ENCODE measurements at places on chromosomes 13 and 19.
A peak's percentile ranks its signal among the peaks of the same experiment; 100 is the strongest.

DNA sequence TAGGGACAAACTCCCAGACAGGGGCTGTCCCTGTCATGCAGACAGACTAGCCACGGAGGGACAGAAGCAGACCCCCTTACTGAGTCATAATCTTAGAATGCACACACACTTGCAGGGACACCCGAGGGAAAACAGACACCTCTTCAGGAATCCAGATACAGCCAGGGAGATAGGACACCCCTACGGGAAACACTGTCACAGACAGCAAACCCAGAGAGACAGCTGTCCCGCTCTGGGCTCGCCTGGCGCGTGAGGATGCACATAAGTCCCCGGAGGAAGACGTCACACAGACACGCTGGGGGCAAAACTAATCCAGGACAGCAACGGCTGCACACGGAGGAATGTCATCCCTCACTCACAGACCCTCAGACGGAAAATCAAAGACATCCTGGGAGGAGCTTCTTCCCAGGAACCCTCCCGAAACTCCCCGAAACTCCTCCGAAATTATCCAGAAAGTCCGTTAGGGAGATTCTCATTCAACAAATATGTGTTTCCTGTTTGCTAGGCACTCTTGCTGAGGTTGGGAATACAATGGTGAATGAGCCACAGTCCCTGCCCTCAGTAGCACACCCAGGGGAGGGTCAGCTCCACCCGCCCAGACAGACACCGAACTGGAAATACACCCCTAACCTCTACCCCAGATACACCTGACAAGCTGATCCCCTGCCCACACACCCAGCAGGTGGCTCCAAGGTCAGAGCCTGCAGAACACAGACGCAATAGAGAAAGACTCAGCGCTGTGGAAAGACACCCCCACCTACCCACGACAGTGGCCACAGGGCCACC lies 15.2 kb upstream of the TOMM40 start:
- DNase-seq, result no peak

- no peak for DNase-seq
Measured at GRCh38 chr13:65710514-65710913, 1519.6 kb downstream of the PCDH9 start.

DNA sequence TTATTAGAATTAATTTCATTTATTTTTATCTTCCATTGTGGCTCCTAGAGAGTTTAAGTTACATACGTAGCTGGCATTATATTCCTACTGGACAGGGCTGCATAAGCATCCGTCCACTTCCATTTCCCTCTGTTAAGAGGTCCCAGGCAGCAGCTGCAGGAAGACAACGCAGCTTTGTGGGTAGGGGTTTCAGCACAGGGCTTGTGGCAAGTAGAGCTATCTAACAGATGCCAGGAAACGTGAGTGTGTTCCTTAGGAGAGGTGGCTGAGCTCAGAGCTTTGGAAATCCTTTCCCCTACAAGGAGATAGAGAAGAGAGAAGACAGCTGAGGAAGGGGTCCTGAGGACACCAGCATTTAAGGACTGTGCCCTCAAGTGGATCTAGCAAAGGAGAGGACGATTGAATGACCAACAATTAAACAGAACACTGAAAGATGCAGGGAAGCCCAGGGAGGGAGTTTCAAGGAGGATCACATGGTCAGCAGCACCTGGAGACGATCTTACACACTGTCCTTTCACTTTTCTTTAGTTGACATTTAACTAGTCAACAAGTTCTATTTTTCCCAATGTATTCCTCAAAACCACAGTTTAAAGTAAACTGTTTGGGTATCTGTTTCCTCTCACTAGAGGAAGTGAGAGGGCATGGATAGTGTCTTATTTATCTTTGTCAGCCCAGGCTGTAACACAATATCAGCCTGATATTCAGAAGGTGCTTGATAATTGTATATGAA lies 2.3 kb upstream of the N4BP2L1 start:
- DNase-seq, result no peak

- no peak for DNase-seq
Measured at GRCh38 chr13:96279904-96280303, 190.0 kb downstream of the HS6ST3 start.

GRCh38 chr19:3520166-3521103 lies 14.3 kb downstream of the FZR1 start:
- DNase-seq, result no peak

DNA sequence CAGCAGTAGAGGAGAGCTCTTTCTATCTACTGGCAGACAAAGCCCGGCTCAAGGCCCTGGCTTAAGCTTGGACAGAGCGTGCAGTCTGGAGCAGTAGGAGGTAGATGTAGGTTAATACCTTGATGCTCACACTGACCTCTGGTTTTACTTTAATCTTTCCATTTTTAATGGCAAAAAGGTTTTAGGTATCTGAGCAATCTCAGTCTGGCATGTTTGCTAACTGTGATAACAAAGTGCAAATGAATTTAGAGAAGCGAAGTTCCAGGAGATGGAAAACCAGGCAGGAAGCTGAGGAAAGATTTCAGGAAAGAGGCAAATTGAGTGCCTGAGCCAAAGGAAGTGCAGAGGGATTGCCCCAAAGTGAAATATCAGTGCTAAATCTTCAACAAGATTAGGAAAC lies 356.6 kb downstream of the FOXO1 start:
- no peak for DNase-seq

DNA sequence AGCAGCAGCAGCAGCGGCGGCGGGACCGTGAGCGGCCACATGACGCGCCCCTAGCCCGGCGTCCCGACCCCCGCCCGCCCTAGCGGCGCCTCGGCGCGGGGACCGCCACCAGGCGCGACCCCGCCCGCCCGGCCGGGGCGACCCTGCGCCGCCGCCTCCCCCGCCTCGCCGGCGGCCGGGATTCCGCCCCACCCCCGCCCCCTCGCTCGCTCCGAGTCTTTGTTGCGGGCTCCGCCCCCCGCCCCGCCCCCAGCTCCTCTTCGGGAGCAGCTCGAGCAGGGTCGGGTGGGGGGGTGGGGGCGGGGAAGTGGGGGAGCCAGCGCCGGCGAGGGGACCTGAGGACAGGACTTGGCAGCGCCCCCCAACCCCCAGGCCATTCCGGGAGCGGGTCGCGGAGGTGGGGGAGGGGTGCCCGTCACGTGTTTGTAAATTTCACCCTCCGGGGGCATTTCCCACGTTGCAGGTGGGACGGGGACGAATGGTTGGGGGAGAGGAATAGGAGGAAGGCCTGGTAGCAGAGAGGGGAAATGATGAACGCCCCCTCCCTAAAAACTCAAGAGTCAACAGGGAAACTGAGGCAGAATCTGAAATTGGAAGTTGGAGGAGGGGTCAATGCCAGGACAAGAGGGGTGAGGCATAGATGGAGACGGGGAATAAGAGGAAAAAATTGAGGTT lies at the start of gene OLFM2:
Gene OLFM2 (minus strand): TSS at position 190 of the 675 bp plus-strand sequence. CDS start 149 bp downstream, at position 41.
- DNase-seq, result peak; percentile 32

GRCh38 chr13:44151474-44151873 lies 222.2 kb upstream of the SERP2 start:
- DNase-seq, result no peak

DNA sequence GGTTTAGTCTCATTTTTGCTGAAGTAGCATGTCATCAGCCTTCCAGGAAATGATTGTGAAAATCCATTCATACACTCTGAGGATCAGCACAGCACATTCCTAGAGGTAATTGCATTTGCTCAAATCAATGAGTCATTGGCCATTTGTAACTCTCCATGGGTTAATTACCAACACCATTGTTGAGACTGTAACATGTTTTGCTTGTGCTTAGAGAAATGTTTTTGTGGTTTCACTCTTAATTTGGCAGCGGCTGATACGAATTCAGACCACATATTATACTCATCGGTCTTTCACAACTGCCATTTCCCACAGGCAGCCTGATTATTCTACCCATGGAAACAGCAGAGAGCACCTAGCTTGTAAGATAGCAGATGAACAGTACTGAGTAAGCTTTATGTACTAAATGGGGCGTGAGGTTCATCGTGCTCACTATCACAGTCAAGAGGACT lies 110.3 kb downstream of the NHLRC3 start:
- no peak for DNase-seq
